ENCODE measurements at places on chromosomes 5 and 9.
A peak's percentile ranks its signal among the peaks of the same experiment; 100 is the strongest.

DNA sequence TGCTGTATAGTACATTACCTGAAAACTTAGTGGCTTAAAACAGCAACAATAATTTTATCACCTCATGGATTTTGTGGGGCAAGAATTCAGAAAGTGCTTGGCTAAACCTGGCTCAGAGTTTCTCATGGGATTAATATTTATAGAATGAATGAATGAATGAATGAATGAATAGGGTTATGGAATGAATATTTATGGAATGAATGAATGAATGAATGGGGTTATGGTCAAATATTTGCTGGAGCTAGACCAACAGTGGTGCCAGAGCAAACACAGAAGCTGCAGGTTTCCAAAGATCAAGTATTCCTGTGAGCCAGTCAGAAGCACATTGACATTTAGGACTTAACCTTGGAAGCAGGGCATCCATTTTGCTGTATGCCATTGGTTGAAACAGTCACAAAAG lies 35.7 kb downstream of the PLPPR1 start:
- DNase-seq = no peak

DNA sequence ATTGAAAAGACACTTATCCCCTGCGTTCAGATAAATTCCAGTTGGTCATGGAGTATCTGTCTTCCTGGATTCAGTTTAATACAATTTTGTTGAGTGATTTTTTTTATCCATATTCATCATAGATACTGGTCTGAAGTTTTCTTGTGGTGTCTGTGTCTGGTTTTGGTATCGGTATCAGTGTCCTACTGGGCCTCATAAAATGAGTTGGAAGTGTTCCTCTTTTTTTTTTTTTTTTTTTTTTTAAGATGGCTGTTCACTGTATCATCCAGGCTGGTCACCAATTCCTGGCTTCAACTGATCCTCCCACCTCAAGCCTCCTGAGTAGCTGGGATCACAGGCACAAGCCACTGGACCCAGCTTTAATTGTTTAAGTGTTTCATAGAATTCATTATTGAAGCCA lies 2.9 kb upstream of the CAMSAP1 start:
- DNase-seq = no peak

- DNase-seq = no peak
These were observed 2064.4 kb upstream of the C9orf72 start for GRCh38 chr9:29637471-29638237.

GRCh38 chr9:107161338-107161737 lies 121.7 kb upstream of the RAD23B start:
- no peak for DNase-seq

DNA sequence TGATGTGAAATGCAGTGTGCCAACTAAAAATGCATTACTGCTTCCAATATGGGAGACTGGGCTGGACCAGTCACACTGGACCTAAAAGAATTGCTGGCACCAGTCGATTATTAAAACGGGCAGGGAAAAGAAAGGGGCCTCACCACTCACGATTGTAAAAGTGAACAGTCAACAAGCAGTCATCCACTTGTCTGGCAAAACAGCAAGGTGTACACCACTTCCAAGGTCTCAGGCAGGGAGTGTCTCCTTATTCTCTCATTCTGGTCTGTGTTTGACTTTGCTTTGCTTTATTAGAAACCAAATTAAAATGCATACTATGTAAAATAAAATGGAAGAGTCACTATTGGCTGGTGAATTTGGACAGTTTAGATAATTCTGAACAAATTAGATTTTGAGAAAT lies 57.8 kb upstream of the TRPM3 start:
- DNase-seq = no peak

- DNase-seq = no peak
These were observed 303.1 kb downstream of the ELAVL2 start for GRCh38 chr9:23522952-23523351.

DNA sequence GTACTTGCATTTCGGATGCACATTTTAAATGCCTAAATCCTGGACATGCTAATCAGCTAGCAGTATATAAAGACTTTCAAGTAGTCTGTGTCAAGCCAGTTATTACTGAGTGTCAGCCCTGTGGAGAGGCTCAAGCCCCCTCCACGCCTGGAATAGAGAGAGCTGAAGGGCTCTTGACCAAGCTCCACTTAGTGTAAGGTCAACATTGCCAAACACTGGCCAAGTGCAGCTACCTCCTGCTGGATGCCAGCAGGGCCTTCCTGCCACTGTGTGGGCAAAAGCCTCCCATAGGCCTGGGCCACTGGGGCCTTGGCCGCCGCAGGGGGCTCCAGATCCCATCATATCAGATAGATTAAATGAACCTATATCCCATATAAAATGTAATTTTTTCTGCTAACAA lies 239.4 kb upstream of the PANK3 start:
- no peak for DNase-seq

- no peak for DNase-seq
These were observed 6.9 kb downstream of the FGD3 start for GRCh38 chr9:92954049-92954861.

- peak; percentile 82 for DNase-seq
These were observed 53.2 kb downstream of the USP20 start for GRCh38 chr9:129888293-129889121.

DNA sequence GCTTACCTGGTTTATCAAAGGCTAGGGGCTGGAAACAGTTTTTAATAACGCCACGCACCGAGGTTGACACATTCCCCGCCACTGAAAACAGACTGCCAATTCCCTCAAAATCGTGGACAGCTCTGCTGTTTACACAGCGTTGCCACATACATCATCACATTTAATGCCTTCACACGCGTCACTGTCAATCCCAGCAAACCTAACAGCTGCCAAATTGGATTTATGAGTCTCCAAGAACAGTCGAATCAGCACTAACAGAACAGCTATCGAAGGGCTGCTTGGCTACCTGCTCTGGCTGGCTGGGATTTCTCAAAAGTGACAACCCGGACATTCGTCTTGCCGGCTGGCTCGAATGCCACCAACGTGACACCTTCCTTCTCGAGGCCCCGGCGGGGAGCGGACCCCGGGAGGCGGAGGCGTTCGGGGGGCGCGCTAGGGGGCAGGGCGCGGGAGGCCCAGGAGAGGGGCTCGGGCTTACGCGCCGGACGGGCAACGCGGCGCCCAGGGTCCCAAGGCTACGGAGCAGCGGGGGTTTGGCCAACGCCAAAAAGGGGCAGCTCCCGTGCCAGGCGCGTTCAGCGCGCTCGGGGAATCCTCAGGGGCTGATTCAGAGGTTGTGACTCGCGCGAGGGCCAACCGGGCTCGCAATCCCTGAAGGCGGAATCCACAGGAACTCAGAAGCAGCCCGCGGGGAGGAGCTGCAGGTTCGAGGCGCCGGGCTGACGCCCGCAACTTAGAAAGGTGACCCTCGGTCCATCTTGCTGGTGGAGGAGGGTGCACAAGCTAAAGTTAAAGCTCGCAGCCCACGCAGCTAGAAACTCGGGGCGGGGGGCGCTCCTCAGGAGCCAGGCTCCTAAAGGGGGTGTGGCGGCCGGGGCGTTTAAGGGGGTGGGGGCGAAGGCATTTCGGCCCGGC lies 1.2 kb downstream of the CDC14B start:
- DNase-seq = no peak

DNA sequence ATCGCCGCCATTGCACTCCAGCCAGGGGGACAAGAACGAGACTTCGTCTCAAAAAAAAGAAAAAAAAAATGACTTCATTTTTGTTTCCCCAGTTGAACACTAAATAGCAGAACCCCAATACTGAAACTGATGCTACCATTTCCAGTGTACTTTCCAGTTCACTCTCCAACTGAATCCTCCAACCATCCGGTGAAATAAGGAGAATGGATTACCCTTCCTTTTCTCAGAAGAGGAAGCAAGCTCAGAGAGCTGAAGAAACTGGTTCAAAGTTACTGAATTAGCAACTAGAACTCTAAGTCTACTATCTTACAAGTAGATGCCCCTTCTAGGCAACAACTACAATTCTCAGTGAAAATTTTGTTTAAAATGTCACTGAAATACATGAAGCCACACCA lies 3.9 kb downstream of the FAM13B start:
- DNase-seq = no peak

- peak; percentile 81 for DNase-seq
These were observed 59.5 kb upstream of the PCA3 start for GRCh38 chr9:76704593-76705204.

DNA sequence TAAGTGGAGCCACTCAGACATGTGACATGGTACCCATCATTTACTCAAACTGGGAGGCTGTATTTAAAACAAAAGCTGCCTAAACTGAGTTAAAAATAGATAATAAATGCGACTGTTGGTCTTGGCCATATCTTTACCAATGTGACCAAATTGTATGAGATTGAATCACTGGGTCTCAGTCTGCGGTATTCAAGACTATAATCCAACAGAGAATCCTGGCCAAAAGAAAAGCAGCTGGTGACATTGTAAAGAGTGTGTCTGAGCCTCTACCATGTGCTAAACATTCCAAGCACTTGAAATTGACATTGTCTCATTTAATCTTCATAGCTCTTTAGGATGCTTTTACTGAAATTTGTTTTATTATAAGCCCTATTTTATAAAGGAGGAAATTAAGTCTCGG lies 282.6 kb downstream of the ZNF608 start:
- DNase-seq = no peak

DNA sequence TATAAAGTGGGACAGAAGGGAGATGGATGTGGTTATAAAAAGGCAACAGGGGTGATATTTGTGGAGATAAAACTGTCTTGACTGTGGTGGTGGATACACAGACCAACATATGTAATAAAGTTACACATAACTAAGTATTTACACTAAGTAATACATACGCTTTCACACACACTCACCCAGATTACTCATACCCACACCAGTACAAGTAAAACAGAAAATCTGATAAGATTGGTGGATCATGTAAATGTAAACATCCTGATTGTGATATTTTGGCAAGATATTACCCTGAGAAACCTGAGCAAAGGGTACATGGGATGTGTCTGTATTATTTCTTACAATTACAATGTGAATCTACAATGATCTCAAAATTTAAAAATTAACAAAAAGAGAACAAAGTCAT lies 53.3 kb upstream of the SLIT3 start:
- no peak for DNase-seq

DNA sequence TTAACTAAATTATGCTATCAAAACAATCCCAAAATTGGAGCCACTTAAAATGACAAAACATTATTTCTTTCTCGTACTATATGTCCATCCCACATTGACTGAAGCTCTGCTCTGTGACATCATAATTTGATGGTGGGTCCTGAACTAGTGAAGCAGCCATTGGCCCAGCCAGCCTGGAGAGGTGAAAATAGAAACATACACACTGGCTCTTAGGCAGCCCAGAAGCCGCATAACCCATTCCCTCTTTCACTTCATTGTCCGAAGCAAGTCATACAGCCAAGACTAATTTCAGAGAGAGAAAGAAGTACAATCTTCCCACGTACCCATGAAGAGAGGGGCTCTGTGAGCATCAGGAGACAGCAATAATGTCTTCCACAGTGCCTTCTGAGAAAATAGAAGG lies 342.5 kb downstream of the NFIB start:
- no peak for DNase-seq

DNA sequence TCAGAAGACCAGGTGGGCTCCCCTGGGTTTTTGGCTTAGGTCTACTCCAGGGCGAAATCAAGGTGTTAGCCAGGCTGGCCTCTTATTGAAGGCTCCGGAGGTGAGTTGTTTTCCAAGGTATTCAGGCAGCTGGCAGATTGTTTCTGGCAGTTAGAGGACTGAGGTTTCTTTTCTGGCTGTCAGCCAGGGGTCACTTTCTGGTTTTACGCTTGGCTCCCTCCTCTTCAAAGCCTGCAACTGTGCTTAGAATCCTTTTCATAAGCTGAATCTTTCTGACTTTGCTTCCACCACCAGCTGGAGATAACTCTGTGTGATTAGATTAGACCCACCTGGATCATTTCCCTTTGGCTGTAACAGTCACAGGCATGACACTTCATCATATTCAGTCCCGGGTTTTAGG lies 24.6 kb downstream of the RFK start:
- no peak for DNase-seq

DNA sequence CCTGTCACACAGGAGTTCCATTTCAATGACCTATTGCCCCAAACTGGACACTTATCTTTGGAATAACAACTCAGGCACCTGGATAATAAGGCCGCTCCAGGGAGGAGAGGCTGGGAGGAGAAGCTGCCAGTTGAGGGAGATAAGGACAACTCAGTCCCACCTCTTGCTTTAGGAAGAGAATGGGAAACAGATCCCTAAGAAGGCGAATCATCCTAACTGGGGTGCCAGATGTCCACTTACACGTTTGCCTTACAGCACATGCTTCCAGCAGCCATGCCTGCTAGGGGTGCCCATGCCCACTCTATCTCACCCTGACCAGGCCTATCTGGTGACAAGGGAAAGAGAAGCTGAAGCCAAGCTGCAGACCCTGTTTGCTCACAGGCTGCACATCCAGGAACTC lies 6.5 kb downstream of the HK3 start:
- DNase-seq = no peak

DNA sequence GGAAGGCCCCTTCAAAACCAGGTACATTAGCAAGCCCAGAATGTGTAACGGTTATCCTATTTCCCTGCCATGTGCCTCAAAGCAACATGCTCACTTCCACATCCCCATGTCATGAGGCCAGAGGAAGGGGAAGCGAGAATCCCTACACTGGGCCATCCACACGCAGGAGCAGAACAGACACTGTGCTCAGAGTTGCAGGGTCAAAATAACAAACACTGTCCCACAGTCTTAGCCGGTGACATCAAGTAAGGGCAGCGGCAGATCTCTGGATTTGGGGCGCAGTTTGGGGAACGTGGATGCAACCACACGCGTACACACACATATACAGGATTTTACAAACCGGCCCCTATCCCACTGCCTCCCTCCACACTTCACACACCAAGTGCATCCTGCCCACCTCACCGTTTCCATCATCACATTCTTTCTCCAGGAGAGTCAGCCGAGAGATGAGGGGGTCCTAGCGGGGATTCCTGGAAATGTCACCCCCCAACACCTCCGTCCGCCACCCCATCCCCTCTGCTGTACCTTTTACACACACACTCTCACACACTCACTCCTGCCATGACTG lies 776 bp downstream of the APBA1 start:
- DNase-seq = no peak

DNA sequence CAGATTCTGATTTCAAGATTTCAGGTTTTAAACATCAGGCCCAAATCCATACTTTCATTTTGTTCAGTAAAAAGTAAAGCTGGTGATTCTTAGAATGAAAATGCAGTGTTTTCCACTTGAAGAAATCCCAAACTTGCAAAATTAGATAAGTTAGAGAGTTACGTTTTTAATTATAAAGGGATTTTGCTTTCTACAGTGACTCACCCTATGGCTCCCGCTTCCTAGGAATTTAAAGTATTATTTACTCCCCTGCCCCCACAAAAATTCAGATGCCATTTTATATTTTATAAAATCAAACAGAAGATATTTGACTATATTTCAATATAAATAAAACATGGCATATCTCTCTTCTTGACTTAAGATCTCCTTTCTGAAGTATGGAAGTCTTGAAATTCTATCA lies 402.9 kb downstream of the ZSWIM6 start:
- DNase-seq = no peak
